Stimulated activated CD8-positive, alpha-beta memory T cell treated with anti-CD3 and anti-CD28 coated beads, Interleukin-4, amount 100 ng/mL, for 1 hour (primary cell): ENCODE measurements at places on chromosomes 11 and 22.

DNA sequence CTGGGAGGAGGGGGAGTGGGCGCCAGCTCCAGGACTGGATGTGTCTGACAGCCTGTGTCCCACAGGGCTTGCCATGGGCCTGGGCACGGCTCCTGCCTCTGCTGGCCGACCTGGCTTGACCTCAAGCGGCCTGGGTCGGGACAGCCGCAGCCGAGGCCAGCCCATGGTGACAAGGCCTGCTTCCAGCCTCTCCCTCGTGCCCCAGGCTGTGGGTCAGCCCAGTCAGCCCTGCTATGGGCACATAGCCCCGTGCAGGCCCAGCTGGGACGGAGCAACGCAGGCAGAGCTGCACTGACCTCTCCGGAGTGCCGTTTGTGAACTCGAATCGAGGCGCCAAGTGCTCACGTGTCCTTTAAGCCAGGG lies 17.9 kb downstream of the OSBPL5 start:
- DNase-seq = no peak

DNA sequence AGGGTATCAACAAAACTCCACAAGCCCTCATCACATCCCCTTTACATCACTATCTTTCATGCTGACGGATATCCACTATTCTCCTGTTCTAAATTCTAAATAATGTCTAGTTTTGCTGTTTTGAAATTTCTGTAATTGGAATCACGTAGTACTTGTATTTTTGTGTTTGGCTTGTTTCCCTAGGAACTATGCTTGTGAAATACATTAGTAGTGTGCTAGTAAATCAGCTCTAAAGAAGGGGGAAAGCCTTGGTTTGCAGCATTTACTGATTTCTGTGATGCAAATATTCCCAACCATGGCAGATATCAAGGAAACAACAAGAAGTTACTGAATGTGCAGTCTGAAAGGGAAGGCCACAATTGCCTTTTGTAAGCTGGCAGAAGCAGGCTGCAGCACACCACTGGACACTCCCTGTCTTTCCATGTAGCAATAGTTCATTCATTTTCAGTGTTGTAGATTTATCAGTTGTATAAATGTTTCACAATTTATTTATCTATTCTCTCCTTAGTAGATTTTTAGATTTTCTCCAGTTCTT lies 4.7 kb upstream of the FOLH1 start:
- DNase-seq = no peak

- no peak for DNase-seq
These were observed 3.0 kb upstream of the RFPL3 start for GRCh38 chr22:32354360-32355351.

DNA sequence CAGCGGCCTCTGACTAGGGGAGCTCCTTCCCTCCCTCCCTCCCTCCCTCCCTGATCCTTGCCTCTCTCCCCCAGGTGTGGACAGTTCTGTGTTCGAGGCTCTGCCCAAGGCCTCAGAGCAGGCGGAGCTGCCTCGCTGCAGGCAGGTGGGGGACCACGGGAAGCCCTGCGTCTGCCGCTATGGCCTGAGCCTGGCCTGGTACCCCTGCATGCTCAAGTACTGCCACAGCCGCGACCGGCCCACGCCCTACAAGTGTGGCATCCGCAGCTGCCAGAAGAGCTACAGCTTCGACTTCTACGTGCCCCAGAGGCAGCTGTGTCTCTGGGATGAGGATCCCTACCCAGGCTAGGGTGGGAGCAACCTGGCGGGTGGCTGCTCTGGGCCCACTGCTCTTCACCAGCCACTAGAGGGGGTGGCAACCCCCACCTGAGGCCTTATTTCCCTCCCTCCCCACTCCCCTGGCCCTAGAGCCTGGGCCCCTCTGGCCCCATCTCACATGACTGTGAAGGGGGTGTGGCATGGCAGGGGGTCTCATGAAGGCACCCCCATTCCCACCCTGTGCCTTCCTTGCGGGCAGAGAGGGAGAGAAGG lies 11.1 kb upstream of the POU2F3 start:
- DNase-seq = no peak

- DNase-seq = no peak
These were observed 5.8 kb upstream of the PAMR1 start for GRCh38 chr11:35531246-35531645.

DNA sequence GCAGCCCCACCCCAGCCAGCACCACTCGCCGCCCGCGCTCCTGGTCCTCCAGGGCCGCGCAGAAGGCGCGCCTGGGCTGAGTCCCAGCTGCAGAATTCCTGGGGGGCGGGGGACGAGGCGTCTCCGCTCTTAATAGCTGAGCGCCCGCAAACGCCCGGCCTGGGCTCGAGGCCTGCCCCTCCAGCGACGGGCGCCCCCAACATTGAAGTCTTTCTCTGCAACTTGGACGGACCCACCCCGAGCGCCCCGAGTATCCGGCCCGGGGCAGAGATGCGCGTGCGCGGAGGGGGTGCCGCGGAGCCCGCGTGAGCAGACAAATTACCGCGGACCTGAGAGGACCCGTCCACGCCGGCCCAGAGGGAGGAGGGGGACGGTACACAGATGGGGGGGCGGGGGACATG lies 6.7 kb upstream of the SYT7 start:
- no peak for DNase-seq

DNA sequence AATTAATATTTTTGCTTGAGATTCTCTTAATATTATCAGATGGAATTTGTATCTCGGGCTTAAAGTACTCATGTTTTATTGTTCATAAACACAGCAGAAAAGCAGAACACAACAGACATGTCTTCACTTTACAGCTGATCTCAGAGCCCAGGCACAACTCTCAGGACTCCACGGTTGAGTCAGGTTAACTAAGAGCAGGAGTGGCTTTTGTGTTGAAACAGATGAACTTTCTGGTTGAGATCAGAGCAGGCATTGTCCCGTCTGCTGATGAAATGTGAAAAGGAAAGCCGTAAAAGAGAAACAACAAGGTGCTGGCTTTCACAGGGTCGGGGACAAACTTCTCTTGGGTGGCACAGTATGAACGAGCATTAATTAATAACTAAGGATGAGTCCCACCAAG lies 49.0 kb downstream of the JHY start:
- no peak for DNase-seq

GRCh38 chr11:1571760-1572196 lies 293 bp downstream of the DUSP8 start:
- no peak for DNase-seq

DNA sequence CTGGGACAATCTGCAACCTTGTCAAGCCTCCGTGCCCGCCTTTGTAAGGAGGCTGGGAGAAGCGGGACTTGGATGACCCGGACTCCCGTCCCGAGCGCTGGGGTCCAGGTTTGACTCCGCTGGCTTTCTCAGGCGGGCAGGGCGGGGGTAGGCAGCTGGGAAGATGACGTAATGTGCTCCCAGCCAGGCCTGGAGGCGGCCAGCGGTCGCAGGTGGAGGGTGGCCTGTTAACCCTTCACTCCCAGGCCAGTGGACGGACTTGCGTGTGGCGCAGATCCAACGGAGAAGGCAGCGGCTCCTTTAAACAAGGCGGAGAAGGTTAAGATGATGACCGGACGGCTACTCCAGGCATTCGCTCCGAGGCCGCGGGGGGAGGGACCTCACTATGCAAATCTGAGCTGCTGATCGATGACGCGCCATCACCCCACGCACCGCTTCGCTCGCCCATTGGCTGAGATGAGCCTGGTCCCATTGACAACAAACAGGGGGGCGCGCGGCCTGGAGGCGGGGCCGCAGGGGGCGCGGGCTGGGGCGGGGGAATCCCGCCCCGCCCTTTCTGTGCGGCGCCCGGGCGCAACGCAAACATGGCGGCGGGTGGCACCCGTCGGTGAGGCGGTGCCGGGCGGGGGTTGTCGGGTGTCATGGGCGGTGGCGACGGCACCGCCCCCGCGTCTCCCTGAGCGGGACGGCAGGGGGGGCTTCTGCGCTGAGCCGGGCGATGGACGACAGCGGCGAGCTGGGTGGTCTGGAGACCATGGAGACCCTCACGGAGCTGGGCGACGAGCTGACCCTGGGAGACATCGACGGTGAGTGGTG lies at the start of gene SREBF2:
Gene SREBF2 (plus strand): TSS at position 553 of the 816 bp plus-strand sequence. CDS start 166 bp downstream, at position 719.
- peak; percentile 97 for DNase-seq

GRCh38 chr11:119754656-119755355 lies 25.8 kb upstream of the NECTIN1 start:
- DNase-seq = no peak

DNA sequence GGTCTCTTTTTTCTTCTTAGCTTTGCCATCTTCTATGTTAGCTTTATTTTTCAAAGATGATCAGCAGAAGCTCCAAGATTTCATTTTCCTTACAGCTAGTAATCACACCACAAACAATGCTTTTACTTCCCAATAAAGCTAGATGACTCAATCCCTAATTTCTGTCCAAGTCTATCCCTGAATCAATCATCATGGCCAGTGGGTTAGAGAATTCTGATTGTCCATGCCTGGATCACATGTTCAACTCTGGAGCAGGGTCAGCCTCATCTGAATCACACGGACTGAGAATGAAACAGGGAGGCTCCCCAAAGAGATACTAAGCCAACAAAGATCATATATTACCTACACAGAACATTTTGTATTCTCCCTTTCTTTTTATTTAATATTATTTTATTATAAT lies 79.6 kb downstream of the BBOX1 start:
- no peak for DNase-seq

DNA sequence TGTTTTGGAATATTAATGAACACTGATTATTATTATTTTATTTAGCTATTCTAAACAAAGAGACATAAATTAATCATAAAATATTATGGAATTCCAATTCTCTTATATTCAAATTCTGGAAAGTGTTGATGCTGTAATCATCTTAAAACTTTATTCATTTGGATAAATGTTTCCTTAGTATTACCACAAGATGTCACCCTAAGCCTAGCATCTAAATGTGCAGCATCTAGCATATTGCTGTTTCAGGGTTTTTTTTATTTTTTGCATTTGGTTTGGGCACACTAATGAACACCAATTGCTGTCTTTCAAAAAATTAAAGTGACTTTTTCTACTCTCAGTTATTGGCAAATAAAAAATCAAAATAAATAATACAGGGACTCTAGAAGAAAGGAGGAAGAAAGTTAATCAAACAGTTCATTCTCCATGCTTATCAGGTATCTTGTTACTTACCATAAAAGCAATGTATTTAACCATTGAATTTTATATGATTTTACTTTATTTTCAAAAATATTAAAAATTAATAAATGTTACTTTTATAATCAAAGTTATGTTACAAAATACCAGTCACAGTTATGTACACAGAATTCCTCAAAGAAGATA lies 31.8 kb downstream of the DLG2 start:
- no peak for DNase-seq

DNA sequence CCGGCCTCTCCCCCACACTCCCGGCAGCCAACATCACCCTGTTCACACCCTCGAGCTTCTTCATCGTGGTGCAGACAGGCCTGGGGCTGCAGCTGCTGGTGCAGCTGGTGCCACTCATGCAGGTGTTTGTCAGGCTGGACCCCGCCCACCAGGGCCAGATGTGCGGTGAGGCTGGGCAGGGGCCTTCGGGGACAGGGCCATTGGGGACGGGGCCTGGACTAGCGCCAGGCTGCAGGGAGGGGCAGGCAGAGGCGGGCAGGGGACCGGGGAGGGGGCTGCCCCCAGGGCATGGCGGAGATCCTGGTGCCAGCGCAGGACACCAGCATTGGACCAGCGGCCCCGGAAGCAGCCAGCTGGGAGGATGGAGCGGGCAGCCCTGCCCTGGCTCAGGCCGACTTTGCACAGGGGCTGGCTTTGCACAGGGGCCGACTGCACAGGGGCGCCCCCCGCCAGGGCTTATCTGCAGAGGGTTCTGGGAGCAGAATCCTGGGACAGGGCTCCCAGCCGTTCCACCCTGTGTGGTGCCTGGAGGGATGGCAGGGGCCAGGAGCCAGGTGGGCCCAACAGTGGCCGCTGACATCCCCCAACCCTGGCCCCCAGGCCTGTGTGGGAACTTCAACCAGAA lies 8.6 kb downstream of the MUC5B start:
- DNase-seq = no peak

- no peak for DNase-seq
These were observed 36.9 kb downstream of the LINC01488 start for GRCh38 chr11:69518081-69518950.

DNA sequence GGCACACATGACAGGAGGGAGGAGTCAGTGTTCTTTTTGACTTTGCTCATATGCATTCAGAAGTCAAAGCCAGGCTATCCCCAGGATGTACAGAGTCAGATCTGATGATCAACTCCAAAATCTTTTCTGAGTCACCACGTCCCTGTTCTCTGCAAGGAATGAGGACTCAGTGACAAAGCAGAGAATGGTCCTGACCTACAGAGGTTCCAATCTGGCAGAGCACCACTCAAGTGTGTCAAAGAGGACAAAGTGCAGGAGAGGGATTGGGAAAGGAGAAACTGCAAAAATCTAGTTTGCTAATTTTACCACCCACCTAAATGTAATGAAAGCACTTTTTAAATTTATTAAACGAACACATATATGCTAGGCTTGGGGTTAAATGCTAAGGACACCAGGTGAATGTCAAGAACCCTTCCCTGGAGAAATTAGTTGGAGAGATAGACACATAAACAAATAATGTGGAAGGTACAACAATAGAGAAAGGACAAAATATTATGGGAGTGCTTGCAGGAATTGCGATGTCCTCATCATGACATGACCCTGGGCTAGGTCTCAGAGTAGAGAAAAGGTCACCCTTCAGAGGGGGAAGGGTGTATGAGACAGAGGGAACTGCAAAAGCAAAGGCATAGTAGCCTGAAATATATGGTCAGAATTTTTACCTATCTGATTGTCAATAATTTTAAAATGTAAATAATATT lies 56.3 kb downstream of the MTNR1B start:
- DNase-seq = no peak

DNA sequence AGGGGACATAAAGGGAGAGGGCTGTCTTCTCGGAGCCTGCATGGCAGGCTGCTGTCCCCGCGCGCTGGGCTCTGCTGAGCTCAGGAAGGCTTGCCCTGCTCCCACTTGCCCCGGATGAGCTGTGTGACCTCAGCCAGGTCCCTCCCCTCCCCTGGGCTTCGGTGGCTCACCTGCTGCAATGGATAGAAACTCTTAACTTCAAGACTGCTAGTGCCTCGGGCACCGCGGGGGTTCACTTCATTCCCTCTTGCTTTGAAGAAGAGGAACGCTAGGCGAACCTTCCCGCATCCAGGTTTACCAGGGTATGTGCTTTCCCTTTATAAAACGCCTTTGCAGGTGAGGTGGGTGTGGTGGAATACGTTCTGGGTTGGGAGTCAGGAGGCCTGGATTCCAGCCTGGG lies 115.0 kb downstream of the PHF21B start:
- DNase-seq = no peak

- DNase-seq = no peak
These were observed 93.4 kb downstream of the RASSF10 start for GRCh38 chr11:13102513-13102840.

GRCh38 chr11:106523171-106523570 lies 445.7 kb downstream of the AASDHPPT start:
- no peak for DNase-seq
